ENCODE measurements at places on chromosomes 3 and 15. TPM values are rescaled to one million over a fixed set of nuclear protein-coding genes. Genes with fewer than 3 reads are reported as not detected.

Gene MUC20
- 49.6 TPM for polyA plus RNA-seq

Gene AHSG
- polyA plus RNA-seq: 0.06 TPM

Gene PRKCD
- 22.2 TPM for polyA plus RNA-seq

Gene RCCD1
- polyA plus RNA-seq: 8.1 TPM

Gene MYL3
- 0.87 TPM for polyA plus RNA-seq

Gene SLC28A2
- not detected for polyA plus RNA-seq

Gene CNTN6
- polyA plus RNA-seq: 0.01 TPM

Gene PCSK6
- polyA plus RNA-seq: 6.5 TPM

Measured in esophagus (tissue), 2 donors.